Substantia nigra (tissue), 51 donors: ENCODE measurements at places on chromosomes 4 and X.

DNA sequence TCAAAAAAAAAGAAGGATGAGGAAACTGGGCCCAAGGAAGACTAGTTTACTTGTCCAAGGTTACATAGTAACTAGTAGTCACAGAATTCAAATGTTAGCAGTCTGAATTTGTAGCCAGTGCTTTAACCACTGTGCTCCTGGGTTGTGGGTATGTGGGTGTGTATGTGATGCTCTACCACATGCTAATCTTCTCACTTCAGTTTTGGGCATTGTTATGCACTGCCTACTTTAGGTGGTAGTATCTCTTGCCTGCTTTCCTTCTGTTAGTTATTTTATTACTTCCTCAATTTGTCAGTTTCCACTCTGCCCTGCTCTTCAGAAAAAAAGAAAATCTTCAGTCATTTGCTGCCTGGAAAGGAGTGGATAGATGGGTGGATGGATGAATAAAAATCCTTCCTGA is 219.2 kb downstream of the RPA4 start:
- DNase-seq, result no peak

DNA sequence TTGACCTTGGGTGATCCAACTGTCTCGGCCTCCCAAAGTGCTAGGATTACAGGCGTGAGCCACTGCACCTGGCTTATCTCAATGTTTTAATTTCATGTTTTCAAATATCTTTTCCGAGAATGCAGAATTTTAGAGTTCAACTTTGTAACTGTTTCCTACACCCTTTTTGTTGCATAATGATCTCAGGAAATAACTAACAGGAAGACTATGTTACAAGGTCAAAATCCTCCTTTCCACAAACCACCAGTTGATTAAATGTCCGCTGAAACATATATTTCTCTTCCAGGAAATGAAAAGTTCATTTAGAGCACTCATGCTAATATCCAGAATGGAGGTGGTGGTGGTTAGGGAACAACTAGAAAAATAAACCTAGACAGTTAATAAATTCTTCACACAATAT is 377.8 kb downstream of the PPP4R3C start:
- DNase-seq, result no peak

DNA sequence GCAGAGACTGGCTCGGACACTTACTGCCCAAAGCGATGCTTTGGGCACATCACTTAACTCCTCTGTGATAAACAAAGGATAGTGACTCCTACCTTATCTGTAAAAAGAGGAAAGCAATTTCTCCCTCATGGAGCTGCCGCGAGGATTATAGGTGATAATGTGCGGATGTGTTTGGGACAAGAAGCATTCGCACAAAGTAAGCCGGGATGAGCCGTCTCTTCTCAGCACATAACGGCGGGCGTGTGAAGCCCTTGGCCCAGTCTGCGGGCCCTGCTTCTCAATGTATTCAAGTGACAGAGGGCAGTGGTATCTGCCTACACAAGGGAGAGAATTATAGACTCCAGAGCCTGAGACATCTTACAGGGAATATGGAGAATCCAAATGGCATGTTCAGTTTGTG is 550.3 kb upstream of the CPEB2 start:
- no peak for DNase-seq

GRCh38 chr4:960140-960635 is 13.2 kb downstream of the DGKQ start:
- no peak for DNase-seq

DNA sequence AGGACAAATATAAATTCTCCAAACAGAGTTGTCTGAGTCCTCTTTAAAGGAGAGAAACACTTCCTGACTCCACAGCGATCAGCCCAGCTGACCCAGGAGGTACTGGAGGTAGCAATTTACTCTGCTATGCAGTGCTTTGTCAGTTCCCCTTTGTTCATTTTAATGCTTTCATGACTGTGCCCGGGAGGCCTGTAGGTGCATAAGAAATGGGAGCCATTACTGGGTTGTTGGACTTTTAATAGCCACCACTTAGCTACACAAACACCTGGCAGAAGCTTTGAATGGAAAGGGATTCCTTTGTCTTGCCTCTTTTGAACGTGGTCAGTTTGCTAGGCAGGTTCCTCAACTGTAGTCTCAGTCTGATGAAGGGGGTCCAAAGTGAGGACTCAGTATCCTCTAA is 59.0 kb upstream of the AFF2 start:
- DNase-seq, result no peak

DNA sequence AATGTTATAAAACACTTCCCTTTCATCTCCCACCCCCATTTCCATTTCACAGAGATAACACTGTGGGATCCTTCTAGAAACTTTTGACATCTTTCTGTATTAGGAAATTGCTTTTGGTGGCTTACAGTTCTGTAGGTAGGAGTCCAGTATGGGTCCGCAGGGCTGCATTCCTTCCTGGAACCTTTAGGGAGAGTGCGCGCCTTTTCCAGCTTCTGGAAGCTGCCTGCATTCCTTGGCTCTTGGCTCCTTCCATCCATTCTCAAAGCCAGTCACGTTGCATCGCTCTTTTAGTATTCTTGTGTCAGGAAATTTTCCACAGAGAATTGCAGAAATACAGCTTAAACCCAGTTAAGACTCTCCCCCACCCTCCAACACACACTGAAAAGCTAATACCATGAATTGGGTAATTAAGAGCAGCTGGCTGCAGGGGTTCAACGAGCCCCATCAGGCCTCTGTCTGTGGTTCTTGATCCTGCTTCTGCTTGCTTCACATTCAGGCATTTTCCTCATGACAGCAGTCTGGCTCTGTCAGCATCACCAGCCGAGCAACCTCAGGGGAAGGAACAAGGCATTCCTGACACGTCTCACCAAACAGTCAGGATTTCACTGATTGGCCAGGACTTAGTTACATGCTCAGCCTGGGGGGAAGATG is 48.8 kb downstream of the SEPTIN11 start:
- DNase-seq, result no peak

DNA sequence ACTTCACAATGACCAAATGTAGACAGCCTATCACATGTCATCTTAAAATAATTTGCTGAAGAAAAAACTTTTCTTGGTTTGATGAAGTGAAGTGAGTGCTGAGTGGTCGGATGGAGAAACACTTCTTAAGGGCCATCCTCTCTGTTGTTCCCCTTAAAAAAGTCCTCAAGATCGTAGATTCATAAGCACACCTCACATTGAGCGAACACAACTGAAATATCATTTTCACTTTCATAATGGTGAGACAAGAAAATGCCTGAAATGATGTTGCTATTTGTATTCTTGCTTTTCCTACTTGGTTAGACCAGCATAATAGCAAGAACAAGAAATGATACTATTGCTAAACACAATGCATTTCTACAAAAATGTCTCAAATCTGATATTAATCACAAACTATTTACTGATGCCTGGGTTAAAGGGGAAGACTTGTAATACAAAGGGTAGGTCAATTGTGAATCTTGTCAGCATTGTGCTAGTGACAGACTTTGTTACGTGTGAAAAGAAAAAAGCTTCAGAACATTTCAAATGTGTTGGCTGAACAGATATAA is 305.6 kb upstream of the NR3C2 start:
- DNase-seq, result no peak

DNA sequence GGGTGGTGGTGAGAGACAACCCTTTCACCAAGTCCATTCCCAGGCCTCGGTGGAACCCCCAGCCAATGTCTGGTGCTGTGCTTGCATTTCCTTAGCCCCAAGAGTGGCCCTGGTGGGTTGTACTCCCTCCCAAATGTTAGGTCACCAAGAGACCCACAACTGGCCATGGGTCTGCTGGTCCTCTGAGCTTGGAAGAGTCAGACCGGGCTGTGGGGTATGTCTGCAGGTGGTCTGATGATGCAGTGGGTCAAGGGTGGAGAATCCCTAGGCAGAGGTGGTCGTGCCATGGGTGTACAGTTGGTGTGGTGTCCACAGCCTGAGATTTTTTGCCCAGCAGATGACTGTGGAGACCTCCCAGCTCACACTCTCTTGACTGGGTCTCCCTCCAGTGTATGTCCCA is 535.7 kb upstream of the CNKSR2 start:
- no peak for DNase-seq

GRCh38 chr4:127849505-127850234 is 31.0 kb upstream of the PLK4 start:
- DNase-seq, result no peak

GRCh38 chr4:48175806-48176205 is 41.8 kb upstream of the TXK start:
- no peak for DNase-seq

GRCh38 chr4:35943606-35944005 is 300.7 kb downstream of the ARAP2 start:
- DNase-seq, result no peak

GRCh38 chrX:70476934-70477733 is 32.5 kb downstream of the DLG3 start:
- no peak for DNase-seq

GRCh38 chr4:105150503-105150902 is 3.8 kb downstream of the TET2 start:
- no peak for DNase-seq

DNA sequence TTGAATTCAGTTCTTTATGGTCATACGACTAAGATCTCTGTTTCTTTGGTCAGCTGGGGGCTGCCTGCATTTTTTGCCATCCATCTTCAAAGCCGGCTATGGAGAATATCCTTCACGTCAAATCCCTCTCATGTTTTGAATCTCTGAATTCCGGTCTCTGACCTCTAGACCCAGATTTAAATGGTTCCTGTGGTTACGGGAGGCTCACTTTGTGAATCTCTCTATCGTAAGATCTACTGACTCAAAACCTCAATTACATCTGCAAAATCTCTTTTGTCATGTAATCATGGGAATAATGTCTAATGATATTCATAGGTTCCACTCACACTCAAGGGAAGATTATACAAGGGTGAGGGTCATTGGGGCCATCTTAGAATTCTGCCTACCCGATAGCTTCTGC is 5.7 kb upstream of the MPC1L start:
- DNase-seq, result no peak

DNA sequence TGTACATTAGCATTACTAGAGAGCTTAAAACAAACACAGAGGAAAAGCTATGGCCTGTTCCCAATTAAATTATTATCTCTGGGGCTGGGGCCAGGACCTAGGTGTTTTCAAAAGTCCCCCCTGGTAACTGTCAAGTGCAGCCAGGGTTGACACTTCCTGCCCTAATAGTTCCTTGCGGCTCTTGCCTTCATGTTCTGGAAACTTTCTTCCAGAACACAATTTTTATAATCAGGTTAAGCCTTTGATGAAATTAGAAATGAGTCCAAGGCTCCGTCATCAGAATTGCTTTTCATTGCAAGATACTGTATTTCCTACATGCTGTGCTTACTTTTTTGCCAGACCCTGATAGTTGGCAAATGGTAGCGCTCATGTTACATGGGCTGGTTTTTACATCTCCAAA is 229.6 kb downstream of the UNC5C start:
- DNase-seq, result no peak

- DNase-seq, result no peak
Observed at GRCh38 chr4:56649445-56650261, 31.4 kb downstream of the HOPX start.

DNA sequence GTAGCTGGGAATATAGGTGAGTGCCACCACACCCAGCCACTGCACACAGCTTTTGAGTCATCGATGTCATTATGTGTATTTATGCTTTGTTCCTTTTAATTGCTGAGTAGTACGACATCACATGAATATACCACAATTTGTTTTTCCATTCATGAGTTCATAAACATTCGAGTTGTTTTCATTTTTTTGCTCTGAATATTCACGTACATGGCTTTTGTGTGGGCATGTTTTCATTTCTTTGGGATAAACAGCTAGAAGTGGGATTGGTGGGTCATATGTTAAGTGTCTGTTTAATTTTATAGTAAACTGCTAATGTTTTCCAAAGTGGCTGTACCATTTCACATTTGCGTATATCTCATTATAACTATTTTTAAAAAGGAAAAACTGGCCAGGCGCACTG is 45.1 kb upstream of the KDR start:
- no peak for DNase-seq
